ENCODE measurements at places on chromosomes 3 and 15. TPM values are rescaled to one million over a fixed set of nuclear protein-coding genes. Genes with fewer than 3 reads are reported as not detected.

The SCAANT1 gene
- not detected for total RNA-seq

The AADACL2 gene
- total RNA-seq, result not detected

The CPEB1 gene
- 6.6 TPM for total RNA-seq

- DNase-seq, result no peak
Observed at GRCh38 chr15:68318008-68318835, 40.7 kb downstream of the FEM1B start.

DNA sequence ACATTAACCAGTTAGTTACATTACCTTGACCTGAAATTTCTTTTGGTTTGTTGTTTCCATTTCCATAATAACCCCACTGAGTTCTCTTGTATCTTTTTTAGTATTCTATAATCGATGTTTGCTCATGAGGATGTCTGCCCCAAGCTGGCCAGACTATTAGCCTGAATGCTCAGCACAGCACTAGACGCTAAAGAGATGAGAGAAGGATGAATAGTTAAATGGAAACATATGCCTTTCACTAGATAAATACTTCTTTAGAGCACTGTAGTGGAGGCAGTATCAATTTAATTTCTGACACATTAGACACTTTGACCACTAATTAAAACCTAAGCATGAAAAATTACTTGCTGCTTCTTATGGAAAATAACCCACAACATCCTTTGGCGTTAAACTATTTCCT is 654.9 kb upstream of the KCNMB2 start:
- DNase-seq, result no peak

DNA sequence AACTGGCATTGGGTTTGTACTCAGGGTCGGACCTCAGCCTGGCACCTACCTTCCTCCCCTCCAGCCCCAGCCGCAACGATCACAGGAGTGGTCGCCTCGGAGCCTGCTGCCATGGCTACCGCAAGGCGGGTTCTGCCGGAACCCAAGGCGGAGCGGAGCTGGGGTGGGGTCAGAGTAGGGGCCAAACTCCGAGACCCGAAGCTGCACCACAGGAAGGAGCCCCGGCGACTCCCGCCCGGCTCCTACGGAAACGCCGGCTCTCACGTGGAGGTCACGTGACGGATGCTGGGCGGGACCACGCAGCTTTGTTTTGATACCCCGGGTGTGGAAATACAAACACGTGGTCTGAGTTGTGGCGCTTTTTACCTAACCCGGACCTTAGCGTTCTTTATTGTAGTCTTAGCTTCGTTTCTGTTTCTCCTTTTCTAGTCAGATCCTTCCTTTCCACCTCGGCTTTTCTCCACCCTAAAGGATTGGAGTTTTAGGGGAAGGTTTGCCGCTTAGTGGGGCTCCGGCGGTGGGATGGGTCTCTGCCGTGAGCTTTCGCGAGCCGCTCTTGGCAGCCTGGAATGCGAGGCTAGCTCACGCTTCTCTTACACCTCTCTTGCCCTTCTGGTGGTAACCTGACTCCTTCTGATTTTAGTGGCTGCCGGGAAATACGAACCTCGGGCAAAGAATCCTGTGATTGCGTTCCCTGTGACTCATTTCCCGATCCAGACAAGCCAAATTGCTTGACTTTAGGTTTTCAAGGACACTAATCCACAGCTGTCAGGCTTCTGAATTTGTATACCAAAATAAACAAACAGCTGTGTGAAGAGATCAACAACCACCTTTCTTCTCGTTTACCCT is at the start of gene HSPBAP1:
Gene HSPBAP1, minus strand, starts transcription at position 264 of the 849 bp plus-strand sequence. Its CDS starts 151 bp downstream, at position 113.
- peak; percentile 91 for DNase-seq

DNA sequence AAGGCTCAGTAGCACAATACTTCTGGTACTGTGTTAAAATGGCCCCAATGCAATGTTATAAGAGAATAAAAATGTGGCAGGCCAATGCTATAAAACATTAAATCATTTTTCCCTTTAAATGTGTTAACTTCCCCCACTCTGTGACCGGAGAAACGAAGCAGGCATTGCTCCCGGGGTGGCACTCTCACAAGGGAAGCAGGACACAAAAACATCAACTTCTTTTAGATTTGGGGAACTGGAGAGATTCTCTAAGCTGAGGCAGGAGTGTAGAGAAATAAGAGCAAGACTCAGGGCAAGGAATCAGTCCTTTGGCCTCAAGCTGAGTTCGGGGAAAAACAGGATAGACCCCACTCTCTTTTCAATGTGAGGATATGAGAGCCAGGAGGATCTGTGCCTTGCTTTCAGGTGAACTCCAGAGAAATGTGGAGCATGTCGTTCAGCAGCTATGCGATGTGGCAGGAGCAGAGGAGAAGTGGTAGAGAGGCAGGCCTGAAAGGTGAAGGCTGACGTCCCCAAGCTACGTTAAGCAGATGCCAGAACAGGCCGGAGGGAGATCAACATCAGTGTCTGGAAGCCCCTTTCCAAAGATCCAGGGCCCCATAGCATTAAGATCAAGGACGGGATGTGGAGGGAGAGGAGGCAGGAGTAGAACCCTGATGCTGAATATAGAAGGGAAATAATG is 160.2 kb downstream of the PLD1 start:
- DNase-seq, result no peak

DNA sequence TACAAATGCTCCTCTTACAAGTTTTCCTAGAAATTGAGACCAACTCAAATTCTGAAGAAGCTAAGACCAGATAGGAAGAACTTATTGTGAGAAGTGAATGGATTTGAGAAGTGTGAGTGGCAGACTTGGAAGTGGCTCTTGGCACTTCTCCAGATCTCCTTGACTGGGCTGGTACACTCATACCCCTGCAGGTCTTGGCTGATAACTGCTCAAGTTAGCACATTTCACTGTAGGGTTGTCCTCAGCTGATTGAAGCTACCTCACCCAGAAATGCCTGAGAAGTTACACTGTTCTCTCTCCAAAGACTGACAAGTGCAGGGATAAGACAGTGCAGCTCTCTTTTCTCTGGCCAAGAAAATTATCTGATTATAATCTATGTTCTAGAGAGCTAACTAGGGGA is 16.5 kb upstream of the CLDN1 start:
- peak; percentile 17 for DNase-seq

GRCh38 chr3:112116748-112117186 is 16.3 kb downstream of the GCSAM start:
- DNase-seq, result no peak

DNA sequence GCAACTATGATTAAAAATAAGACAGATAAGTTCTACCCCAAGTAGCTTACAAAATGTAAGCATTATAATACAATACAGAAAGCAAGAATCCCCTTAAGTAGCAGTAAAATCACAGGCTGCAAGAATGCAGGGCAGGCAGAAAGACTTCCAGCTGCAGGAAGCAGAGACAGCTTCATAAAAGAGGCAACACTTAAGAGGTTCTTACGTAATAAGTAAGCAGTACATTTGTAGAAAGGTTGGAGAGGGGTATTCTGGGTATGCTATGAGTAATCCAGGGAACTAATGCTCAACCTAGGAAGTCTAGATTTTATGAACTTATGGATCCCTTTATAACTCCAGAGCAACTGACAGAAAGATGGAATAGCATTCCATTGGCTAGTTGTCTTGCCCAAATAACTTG is 151.6 kb downstream of the IL5RA start:
- peak; percentile 43 for DNase-seq

DNA sequence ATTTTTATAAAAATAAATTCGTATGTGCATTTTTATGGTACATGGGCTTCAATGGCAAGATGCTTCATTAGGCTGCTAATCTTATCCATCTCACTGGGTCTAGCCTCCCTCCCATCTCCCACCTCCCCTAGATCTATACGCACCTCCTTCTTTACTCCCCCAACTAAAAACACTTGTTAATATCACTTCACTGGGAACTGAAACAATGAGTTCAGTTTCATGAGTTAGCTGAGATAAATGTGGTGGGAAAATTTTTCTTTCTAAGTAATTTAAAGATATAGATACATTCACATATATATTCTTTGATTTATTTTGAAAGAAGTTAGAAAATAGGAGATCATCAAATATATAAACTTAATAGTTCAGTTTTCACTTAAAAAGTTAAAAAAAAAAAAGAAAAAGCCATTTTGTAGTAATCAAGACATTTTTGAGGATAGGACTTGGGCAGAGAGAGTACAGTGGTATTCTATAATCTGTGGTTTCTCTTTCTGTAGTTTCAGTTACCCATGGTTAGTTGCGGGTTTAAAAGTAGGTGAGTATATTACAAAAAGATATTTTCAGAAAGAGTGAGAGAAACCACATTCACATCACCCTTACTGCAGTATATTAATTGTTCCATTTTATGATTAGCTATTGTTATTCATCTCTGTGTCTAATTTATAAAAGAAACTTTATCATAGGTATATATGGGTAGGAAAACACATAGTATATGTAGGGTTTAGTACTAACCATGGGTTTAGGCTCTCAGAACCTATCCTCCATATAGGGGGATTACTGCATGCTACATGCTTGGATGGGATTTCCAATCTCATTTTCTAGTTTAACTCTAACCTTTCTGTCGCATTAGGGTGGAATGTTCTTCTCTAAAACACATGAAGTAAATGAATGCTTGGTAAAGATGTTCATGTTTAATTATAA is 316.0 kb upstream of the CBLB start:
- DNase-seq, result no peak

- DNase-seq, result no peak
Observed at GRCh38 chr3:189637750-189638149, 6.6 kb downstream of the TP63 start.

DNA sequence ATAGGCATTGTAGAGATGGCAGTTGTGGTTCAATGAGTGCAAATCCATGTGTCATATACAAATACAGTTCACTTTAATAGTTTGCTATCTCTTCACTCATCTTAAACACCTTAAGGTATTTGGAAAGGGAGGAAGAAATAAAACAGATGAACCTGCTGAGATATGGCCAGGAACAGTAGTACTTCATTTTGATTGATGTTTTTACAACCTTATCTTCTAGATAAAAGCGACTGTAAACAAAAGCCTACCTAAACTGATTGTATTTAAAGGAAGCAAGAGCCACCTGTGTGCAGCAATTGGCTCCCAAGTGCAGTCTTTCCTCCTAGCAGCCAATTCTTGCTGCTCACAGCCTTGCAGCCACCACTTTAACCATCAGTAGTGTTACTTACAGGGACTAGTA is 217.7 kb downstream of the CDIN1 start:
- no peak for DNase-seq

DNA sequence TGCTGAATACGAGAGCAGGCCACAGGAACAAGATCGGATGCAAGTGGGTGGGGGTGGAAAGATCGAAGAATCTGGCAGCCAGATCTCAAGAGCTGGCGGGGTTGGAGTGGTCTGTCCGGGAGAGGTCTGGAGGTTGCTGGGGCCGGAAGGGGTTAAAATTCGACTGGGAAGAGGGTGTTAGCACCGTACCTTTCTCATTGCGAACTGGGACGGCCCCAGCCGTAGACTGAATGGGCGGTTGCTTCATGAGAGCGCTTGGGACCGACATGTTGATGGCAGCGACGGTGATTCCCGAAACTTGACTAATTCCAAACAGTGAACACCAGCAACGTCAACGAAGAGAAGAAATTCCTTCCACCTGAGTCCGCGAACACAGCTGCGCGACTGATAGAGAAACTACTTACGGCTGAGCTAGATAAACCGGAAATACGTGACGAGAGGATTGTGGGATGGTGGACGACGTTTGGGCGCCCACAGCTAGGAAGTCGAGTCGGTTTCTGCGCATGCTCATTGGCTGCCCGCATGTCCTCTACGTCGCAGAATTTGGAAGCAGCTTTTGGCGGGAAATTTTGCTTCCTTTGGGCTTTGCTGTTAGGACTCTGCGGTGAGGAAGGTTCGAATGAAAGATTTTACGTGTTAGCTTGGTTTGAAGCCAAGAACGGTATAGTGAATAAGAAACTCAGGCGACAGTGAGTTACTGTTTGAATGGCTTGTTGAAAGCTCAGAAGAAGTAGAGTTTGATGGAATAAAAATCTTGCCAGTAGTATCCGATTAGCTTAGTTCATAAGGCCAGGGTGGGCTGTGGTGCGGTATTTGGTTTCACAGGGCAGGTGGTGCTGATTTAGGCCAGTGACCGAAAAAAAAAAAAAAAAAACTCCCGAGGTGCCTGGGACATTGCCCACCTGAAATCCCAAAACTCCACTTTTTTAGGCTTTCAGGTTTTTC is at the start of gene MFAP1:
Gene MFAP1, minus strand, starts transcription at position 389 of the 945 bp plus-strand sequence. Its CDS starts 121 bp downstream, at position 268.
- DNase-seq, result peak; percentile 98

GRCh38 chr3:140134231-140134965 is 199.4 kb downstream of the CLSTN2 start:
- no peak for DNase-seq

GRCh38 chr15:65521350-65521749 is 3.9 kb upstream of the DPP8 start:
- DNase-seq, result no peak

DNA sequence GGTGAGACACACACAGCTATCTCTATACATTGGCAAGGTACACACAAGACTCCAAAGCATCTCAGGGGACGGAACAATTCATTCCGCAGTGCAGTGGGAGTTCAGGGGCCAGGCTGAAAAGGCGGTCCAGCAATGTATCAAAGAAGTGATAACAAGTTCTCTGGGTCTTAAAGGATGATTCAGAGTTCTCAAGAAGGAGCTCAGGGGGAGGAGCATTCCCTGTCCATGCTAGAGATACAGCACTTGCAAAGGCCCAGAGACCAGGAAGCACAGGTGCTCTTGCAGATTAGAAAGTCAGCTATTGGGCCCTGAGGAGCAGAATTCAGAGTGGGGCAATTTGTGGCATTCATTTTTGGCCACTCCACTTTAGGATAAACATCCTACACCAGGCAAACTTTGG is 34.9 kb downstream of the MECOM start:
- DNase-seq, result no peak
